ENCODE measurements at places on chromosomes 7 and 10.

DNA sequence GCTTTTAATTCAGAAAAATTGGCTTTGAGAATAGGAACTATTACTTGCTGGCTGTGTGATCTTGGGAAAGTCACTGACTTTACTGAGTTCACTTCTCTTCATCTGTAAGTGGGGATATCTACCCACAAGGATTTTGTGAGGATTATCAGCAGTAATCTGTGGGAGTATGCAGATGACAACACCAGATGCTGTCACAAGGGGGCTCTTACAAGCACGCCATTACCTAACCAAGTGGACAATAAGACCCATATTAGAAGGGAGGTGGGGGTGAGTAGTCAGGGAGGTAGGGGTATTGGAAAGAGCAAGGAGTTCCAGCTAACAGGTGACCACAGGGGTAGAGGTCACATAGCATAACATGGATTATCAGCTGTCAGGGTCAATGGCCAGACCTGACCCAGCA is 569.4 kb downstream of the SUGCT start:
- no peak overlapping the region for H3K4me3 ChIP-seq
- H3K36me3 ChIP-seq = no peaks in the 10 kb centered on the region
- H3K27me3 ChIP-seq = peaks cover 2% of the 10 kb centered on the region

GRCh38 chr10:107576746-107577145 is 412.2 kb upstream of the SORCS1 start:
- H3K27ac ChIP-seq = no peak overlapping the region
- no peaks in the 10 kb centered on the region for H3K4me1 ChIP-seq
- DNase-seq = no peak
- no peaks in the 10 kb centered on the region for H3K27me3 ChIP-seq

DNA sequence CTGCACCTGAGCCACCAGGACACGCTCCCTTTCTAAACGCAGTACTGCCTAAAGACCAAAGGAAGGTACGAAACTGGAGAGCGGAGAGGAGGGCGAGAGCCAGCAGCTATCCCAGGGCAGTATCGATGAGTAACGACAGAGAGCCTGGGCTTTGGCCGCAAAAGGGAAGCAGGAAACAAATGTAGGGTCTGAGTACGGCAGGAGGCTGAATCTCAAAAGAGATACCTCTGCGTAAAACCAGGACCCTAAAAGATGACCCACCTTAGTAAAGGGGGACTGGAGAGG is 20.4 kb downstream of the PARP12 start:
- no peak for DNase-seq
- no peak overlapping the region for H3K27ac ChIP-seq
- peaks cover 22% of the 10 kb centered on the region for H3K4me1 ChIP-seq
- H3K36me3 ChIP-seq = peaks cover 77% of the 10 kb centered on the region

DNA sequence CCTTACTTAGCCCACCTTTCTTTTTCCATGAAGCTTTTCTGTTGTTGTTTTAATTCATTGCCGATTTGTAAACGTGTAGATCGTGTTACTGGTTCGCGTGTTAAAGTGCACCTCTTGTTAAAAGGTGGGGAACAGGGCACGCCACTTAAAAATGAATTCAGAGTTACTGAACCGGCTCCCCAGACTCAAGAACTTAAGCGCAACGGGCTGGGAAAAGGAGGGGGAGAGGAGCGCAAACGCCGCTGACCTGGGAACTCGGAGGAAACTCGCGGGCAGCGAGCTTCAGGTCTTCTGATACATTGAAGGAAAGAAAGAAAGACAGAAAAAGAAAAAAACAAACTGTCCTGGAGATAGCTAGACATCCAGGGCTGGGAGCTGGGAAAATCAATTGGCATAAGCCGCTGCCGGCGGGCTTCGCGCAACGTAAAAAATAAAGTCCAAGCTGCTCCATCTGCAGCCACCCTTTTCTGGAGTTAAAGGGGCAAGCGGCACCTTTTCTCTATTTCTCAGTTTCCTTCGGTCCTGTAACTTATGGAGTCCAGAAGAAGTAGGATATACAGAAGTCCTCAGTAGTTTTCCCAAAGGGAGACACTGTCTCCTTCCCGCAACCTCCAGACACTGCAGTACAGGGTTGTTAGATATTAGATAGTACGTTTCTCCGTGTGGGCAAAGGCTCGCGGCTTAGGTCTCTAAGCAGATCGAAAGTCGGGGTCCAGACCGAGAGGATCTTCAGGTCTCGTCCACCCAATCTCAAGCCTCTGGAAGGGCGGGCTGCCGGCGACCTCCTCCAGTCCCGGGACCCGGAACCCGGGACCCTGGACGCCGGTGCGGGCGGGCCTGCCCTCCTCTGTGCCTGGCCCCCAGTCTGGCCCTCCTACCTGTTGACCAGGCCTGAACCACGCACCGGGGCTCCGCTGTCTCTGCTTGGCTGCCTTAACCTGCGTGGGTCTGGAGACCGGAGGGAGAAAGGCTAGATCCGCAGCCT is 1.8 kb upstream of the DLX6 start:
- DNase-seq = no peak
- H3K4me1 ChIP-seq = peaks cover 12% of the 10 kb centered on the region
- peak overlapping the region; percentile 55 for H3K27ac ChIP-seq
- peak overlapping the region; percentile 18 for H3K4me3 ChIP-seq
- H3K36me3 ChIP-seq = peaks cover 3% of the 10 kb centered on the region

DNA sequence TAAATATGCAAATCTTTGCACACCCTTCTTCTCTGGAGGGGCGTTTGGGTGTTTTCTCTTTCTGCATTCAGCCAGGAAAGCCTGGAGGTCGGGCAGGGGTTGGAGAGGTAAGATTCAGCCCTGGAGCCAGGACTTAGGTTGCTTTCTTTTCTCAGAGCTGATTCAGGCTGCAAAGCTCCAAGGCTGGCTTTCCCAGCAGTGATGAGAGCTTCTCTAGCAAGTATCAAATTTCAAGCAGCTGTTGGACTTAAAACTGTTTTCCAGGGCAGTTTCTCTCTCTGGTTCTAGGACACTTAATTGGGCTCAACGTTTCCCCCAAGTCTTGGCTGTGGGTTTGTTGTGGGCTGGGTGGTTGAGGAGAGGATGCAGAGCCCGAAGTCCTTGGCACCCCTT is 608 bp downstream of the AKR1B10 start:
- no peaks in the 10 kb centered on the region for H3K36me3 ChIP-seq
- H3K4me3 ChIP-seq = no peak overlapping the region
- H3K27me3 ChIP-seq = peaks cover 6% of the 10 kb centered on the region
- no peak overlapping the region for H3K27ac ChIP-seq
- H3K4me1 ChIP-seq = no peaks in the 10 kb centered on the region

DNA sequence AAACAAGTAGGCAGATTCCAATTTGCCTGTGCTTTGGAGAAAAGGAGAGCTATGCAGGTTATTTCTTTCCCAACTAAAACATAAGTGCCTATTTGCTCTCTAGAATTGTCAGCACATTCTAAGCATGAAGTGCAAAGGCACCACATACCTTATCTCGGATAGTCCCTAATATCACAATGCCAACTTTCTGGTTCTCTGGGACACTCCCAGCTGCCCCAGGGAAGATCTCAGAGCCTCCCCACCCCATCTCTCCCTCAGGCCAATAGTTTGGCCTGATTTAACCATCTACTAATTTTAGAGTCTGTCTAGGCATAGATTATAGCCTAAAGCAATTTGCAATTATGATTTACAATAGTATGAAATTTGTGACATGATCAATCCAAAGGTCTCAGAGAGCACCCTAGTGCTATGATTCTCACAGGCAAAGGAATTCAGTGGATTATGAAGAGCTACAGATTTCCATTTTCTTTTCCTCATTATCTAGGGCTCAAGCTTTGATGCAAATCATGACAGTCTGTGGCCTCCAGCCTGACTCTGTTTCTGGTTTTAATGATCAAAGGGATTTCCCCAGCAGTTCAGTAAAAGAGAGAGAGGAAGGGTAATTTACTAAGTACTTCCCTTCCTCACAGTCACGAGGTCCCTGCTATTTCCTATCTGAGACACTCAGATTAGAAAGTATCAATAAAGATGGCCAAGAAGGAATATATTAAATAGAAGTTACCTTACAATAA is 29.0 kb upstream of the IL6 start:
- H3K4me1 ChIP-seq = peaks cover 79% of the 10 kb centered on the region
- peaks cover 20% of the 10 kb centered on the region for H3K36me3 ChIP-seq
- H3K27me3 ChIP-seq = no peaks in the 10 kb centered on the region
- H3K4me3 ChIP-seq = peak overlapping the region; percentile 0

DNA sequence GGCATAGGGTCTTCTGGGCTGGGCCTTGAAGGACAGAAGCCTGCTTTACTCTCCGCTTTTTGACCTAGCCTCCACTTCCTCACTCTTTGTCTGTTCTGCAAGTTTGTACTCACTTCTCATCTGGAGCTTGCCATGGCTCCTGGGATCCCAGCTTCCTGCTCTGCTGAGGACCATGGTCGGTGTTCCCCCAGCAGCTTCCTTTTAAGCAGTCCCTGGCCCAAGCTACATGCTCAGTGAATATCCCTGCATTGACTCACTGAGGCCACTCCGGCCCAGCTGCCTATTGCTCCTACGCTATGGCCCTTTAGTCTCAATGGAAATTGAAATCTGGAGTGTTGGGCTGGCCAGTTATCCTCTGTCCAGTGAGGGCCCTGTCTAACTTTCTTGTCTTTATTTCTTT is 427.7 kb downstream of the RPS24 start:
- H3K4me1 ChIP-seq = peaks cover 3% of the 10 kb centered on the region
- DNase-seq = no peak
- peaks cover 7% of the 10 kb centered on the region for H3K27me3 ChIP-seq
- H3K36me3 ChIP-seq = no peaks in the 10 kb centered on the region

DNA sequence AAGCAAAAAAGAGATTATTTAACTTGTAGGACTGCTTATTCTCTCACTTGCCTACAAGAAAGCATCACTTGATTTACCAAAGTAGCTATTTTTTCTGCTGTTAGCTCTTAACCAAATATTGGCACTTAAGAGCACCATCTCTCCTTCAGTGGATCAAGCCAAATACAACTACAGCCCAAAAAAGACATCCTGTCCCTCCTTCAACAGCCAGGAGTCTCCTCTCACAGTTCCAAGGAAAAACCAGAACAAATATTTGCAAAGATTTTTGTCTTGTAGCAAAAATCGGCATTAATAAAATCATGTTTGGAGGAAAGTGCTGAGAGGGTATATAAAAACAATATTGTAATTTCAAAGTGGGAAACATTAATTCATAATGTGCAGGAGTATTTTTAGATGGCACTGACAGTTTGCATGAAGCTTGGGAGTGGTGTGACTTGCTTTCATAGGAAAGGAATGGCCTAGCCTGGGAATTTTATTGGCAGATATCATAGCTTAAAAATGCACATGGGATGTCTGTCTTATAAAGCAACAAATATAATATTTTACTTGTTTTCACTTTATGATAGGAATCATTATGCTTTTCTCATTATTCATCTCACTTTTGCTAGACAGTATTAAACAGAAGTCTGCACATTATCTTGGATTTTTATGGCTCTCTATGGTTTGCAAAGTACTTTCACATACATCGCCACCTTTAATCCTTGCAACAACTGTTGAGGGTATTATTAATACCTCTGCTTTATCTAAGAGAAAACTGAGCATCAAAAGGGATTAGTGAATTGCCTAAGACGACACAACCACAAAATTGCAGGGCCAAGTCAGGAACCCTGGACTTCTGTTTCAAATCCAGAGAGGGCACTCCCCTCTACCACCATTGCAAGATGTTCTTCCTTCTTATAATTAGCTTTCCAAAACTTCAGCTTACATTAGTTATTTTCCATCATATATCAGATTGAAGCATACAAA is 103.5 kb downstream of the AGMO start:
- H3K4me3 ChIP-seq = no peak overlapping the region
- H3K4me1 ChIP-seq = no peaks in the 10 kb centered on the region

DNA sequence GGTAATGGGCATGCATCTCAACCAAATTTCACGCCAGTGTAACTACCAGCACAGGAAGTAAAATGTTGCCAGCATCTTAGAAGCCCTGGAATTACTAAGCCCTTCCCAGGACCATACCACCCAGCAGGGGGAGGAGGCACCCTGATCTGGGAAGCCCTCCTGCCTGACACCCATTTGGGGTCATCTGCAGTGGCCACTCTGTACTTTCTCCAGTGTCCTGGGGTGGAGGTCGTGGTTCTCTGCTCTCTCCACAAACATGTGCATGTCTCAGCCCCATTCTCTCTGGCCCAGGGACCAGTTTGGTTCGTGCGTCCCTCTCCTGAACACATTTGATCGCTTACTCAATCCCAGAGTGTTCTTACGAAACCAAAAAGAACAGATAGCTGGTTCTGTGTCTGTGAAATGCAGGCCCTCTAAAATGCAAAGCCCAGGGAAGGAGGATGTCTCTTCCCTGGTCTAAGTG is 9.4 kb upstream of the LRRC27 start:
- H3K27me3 ChIP-seq = no peaks in the 10 kb centered on the region
- H3K4me1 ChIP-seq = peaks cover 23% of the 10 kb centered on the region
- no peak overlapping the region for H3K4me3 ChIP-seq
- H3K36me3 ChIP-seq = peaks cover 32% of the 10 kb centered on the region
- no peak overlapping the region for H3K27ac ChIP-seq
- DNase-seq = no peak

DNA sequence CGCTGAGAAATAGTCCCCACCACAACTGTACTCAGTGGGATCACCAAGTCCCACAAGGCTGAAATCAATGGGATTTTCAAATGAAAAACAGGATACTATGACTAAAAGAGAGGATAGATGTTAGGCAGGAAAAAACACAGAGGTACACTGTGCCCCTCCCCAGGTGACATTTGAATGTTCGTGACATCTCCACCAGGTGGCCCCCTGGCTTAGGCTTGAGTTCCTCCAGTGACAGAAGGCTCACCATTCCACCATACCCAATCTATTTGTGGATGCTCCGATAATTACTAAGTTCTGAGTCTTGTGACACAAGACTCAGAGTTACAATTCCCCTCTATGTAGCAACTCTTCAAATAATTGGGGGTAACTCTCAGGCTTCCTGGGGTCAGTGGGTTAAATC is 77.5 kb upstream of the KCNMA1 start:
- H3K4me1 ChIP-seq = peaks cover 4% of the 10 kb centered on the region
- no peak overlapping the region for H3K4me3 ChIP-seq
- peak; percentile 24 for DNase-seq
- no peak overlapping the region for H3K27ac ChIP-seq
- H3K27me3 ChIP-seq = peaks cover 36% of the 10 kb centered on the region

GRCh38 chr7:140390034-140390433 is 8.3 kb downstream of the SLC37A3 start:
- H3K4me3 ChIP-seq = no peak overlapping the region
- H3K27me3 ChIP-seq = no peaks in the 10 kb centered on the region
- DNase-seq = no peak
- H3K27ac ChIP-seq = no peak overlapping the region
- peaks cover 8% of the 10 kb centered on the region for H3K4me1 ChIP-seq

Measured in activated CD8-positive, alpha-beta T cell treated with anti-CD3 and anti-CD28 coated beads, Interleukin-2, amount 10 ng/mL, durations not matched to agents 7 days and 5 days (primary cell).